Mesenteric fat pad (tissue), 1 donor: ENCODE measurements at places on chromosomes 1 and 21. TPM values are rescaled to one million over a fixed set of nuclear protein-coding genes. Genes with fewer than 3 reads are reported as not detected.

- no peak for DNase-seq
Measured at GRCh38 chr1:206863266-206863665, 2.2 kb upstream of the IL20 start.

- DNase-seq, result no peak
Measured at GRCh38 chr1:201756406-201756805, 72.6 kb upstream of the IPO9 start.

DNA sequence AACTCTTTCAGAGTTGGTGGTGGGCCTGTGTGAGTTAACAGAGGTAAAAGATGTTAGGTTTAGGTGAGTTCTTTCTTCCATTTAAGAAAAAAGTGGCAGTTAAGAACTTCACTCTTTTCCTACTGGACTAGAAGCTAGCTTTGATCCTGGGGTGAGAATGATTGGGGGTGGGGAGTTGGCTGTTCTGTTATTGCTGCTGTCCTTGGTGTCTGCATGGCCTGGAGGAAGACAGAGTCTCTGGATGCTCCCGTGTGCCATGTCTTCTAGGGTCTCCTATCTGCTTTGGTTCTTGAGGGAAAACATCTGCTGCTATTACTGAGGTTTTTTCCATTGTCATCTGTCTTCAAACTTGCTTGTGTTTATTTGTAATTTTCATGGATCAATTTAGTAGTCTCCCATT, 275.7 kb downstream of the HLX start:
- DNase-seq, result no peak

GRCh38 chr1:93814795-93815340, 64.1 kb downstream of the DNTTIP2 start:
- DNase-seq, result no peak

Gene BTBD8
- total RNA-seq, result 2.1 TPM

Gene FAM131C
- not detected for total RNA-seq

GRCh38 chr1:5615076-5615475, 377.1 kb downstream of the NPHP4 start:
- DNase-seq, result no peak

- DNase-seq, result no peak
Measured at GRCh38 chr1:156368889-156369684, at the start of gene RHBG. TSS of gene RHBG (plus strand) at chr1:156369211. CDS start at chr1:156369250, 39 bp downstream.

DNA sequence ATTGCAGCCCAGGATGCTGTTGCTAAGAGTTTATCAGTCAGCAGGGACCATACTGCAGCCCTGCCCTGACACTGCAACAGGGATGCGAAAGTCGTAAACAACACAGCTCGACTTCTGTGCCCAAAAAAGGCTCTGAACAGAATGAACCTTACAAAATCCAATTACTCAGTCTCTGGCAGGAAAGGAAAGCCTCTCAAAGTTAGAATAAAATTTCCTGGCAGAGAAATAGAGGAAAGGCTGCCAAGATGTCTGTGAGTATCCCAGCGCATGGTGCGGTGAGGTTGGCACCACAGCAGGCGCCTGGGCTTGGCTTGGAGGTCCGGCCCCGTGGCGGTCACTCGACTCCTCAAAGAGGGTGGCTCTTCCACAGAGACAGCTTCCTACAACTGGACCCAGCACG, 185.8 kb downstream of the PCP4 start:
- DNase-seq, result no peak

GRCh38 chr1:30780409-30780808, 22.8 kb upstream of the LAPTM5 start:
- no peak for DNase-seq

DNA sequence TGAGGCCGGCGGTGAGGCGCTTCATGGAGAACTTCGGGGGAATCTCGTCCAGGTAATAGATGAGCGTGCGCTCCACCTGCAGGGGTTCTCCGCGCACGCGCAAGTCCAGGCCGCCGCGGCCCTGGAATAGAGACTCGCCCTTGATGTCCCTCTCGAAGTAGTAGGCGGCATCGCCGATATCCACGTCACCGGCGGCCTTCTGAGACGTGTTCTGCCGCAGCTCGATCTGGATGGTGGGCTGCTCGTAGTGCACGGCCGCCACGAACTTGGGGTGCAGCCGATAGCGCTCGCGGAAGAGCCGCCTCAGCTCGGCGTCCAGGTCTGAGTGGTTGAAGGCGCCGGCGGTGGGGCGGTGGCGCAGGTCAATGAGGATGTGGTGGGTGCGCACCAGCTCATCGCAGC, 726 bp downstream of the TACSTD2 start:
- no peak for DNase-seq

DNA sequence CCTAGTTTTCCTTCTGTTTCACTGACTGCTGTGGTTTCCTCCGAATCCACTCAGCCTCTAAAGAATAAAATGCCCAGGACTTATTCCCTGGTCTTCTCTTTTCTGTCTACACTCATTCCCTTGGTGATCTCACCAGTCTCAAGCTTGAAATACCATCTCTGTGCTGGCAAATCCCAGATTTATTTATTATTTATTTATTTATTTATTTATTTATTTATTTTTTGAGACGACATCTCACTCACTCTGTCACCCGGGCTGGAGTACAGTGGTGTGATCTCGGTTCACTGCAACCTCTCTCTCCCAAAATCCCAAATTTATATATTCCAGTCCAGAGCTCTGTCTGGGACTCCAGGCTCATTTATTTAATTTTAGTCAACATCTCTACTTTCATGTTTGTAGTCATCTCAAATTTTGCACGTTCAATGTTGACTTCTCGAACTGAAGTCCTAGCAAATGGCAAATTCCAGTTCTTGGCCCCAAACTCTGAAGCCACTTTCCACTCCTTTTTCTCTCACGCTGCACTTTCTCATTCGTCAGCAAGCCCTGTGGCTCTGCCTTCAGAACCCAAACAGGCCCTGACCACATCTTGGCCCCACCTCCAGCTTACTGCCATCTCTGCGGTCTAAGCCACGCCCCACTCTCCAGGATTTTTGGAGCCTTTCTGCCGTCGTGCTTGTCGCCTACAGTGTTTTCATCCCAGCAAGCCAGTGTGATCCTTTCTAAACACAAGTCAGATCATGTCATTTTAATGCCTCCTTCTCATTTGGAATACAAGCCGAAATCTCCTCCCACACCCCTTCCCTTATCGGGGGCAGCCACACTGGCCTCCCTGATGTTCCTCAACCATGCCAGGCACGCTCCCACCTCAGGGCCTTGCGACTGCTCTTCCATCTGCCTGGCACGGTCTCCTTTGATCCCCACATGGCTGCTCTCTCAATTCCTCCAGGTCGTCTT, 14.2 kb upstream of the TENT5B start:
- no peak for DNase-seq

Gene OR2T33
- not detected for total RNA-seq

DNA sequence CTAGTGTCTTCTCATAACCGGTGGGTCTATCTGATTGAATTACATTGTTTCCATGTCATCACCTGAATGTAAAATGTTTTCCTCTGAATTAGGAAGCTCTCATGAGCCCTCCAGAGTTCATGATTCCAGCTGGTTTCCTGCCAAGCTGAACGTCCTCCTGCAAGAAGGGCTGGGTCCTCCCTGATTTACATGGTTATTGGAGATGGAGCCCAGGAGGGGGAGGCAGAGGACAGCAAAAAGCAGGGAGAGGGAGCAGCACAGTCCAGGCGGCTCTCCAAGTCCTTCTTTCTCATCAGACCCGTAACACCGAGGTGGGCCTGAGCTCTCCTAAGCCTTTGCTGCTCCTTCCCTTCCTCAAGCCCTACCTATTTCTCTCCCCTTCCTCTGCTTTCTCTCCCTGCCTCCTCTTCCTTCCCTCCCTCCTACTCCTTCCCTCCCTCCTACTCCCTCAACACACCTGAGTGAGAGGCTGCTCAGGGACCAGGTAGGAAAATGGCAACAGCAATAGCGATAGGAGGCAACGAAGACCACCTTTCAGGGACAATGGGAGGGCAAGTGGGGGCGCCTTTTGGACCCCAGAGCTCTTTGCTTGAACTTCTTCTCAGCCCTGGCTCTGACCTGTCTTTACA, 265.9 kb downstream of the PRDM2 start:
- no peak for DNase-seq

DNA sequence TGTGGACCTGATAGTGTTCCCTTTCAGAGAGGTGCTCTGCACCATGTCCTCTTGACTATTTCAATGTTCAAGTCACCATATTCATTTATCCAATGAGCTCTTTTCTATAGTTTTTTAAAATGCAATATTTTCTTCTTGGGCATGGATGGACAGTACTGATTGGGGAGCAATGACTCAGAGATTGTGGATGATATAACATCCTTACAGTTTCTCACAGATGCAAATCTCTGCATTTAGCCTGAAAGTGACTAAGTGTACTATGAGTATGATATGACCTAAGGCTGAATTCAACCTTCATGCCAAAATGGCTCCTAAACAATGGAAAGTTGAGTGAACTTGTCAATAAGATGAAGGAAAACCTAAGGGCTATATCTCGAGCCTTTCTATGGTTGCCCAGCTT, 36.5 kb downstream of the C4BPA start:
- no peak for DNase-seq

GRCh38 chr1:151364996-151365395, 7.5 kb downstream of the SELENBP1 start:
- no peak for DNase-seq

- DNase-seq, result no peak
Measured at GRCh38 chr1:212457740-212458338, 25.1 kb downstream of the NENF start.

- peak; percentile 30 for DNase-seq
Measured at GRCh38 chr1:48062353-48062752, 65.2 kb upstream of the TRABD2B start.

DNA sequence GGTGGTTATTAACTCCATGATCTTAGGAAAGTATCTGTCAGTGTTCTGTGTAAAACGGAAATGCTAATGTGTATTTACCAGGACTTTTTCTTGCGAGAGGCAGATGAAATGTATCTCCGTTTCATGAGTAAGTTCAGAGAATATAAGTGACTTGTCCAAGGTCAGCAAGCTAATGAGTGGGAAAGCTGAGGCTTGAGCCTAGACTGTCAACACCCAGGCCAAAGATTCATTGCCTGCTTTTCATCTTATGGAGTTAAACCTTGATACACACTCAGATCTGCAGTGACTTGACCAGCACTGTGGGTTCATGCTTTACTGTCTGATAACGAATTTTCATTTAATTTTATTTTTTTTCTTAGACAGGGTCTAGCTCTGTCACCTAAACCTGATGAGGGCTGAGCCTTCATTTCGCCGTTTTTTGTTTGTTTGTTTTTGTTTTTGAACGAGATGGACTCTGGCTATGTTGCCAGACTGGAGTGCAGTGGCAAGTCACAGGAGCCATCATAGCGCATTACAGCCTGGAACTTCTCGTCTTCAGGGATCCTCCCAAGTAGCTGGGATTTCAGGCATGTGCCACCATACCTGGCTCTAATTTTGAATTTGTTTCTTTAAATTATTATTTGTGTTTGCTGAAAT, 918 bp upstream of the JTB start:
- DNase-seq, result no peak

DNA sequence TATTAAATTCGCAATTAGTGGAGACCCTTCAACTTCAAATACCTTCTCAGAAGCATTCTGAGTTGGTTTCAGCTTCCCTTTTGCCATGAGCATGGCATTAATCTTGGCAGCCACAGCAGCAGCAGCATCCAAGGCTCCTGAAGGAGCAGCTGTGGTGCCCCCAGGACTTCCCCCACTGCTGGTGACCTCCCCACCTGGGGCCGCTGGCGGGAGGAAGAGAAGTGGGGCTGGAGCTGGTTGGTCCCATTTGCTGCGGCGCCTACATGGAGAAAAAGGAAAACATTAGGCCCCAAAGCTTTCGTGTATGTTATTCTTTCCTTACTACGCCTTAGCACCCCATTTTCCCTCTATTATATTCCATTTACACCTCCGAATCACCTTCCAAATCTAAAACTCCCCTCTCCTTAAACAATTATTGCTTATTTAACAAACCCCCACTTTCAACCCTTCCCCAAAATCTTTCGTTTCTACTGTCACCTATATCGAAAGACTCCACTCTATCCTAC, 569 bp downstream of the KHDC4 start:
- DNase-seq, result peak; percentile 72
